NCI-H1417 (cell line): ENCODE measurements at places on chromosomes 2 and 18.

GRCh38 chr2:20224716-20225293 lies at the start of gene SDC1:
TSS of gene SDC1 (minus strand) at chr2:20225130. CDS start at chr2:20224867, 263 bp downstream.
- peak; percentile 79 for DNase-seq

DNA sequence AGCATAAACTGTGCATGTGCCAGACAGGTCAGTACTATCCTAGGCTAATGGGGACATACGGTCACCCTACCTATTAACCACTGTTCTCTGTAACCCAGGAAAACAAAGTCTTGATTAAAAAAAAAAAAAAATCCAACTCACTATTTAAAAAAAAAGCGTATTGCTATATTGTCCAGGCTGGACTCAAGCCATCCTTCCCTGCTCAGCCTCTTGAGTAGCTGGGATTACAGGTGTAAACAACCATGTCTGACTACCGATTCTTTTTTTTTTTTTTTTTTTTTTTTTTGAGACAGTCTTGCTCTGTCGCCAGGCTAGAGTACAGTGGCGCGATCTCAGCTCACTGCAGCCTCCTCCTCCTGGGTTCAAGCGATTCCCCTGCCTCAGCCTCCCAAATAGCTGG lies 11.6 kb downstream of the ATAD2B start:
- DNase-seq = no peak

- no peak for DNase-seq
These were observed 5.5 kb downstream of the DGKD start for GRCh38 chr2:233359823-233360222.

DNA sequence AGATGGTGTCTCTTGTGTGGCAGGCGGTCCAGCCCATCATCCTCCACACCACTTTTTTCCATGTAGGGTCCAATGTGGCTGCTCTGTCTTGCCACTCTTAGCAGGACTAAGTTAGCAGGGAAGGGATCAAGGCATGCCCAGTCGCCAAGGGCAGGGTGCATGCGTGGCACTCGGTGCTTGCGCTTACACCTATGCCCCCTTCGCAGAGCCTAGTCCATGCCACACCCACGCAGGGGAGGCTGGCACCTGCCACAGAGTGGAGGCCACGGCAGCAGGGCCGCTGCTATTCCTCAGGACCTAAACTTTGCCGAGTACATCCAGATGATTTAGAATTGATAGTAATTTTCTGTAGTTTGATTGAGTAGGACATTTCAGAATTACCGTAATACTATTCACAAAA lies 59.5 kb downstream of the RALBP1 start:
- DNase-seq = no peak

- DNase-seq = no peak
These were observed 169.6 kb upstream of the EPHA4 start for GRCh38 chr2:221741496-221742211.

- no peak for DNase-seq
These were observed 27.7 kb downstream of the TMEM182 start for GRCh38 chr2:102789349-102790090.

DNA sequence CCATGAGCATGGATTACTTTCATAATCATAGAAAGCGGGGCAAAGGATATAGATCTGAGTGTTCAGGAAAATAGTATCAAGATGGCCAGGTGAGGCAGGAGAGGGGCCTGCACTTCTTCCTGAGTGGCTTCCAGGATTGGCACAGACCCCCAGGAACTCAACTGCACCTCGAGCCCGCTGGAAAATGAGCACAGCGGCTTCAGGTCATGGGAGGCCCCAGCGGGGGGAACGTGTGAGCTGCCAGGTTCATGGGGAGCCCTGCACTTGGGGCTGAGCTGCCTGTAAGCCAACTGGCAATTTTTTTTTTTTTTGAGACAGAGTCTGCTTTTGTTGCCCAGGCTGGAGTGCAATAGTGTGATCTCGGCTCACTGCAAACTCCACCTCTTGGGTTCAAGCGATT lies 81.5 kb upstream of the ODC1 start:
- DNase-seq = no peak

GRCh38 chr2:159557437-159558034 lies 58.8 kb downstream of the BAZ2B start:
- DNase-seq = no peak

- no peak for DNase-seq
These were observed 89.2 kb upstream of the PELI1 start for GRCh38 chr2:64233376-64233922.

- DNase-seq = no peak
These were observed 149.7 kb downstream of the ST6GAL2 start for GRCh38 chr2:106736221-106736620.

- no peak for DNase-seq
These were observed 192.7 kb upstream of the ITGA4 start for GRCh38 chr2:181264441-181264840.

- no peak for DNase-seq
These were observed 59.4 kb downstream of the LIPG start for GRCh38 chr18:49621301-49621700.

DNA sequence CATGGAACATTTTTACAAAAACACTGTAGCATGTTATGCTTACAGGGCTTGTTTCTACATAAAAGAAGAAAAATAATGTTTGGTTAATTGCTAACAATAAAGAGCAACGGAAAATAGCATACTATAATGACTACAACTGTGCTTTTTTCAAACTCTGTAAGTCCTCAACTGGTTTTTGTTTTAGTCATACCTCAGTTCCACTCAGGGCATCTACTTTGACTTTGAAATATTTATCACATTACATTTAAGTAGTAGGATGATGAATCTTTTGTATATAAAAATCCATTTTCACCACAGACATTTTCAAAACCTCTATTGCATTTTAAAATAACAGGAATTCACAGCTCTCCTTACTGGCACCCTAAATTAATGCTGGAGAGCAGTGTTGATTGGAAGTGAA lies 8.3 kb downstream of the SATB2 start:
- DNase-seq = no peak

- no peak for DNase-seq
These were observed 330.7 kb downstream of the AGPS start for GRCh38 chr2:177723235-177723634.

DNA sequence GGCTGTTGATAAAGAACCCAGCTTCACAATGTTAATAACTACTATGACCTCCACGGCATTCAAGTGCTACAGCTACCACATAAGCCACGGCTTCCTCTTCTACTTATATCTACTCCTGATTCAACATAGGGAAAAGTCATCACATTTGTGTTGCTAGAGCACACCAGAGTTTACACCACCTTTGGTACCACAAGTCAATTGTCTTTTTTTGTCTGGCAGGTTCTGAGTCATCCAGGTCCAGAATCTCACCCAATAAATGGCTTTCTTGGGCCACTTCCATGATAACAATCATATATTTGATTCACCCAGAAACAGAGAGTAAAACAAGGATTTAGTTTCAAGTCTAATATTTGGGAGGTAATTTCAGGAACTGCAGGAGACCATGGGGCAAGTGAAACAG lies 480.2 kb downstream of the TMX3 start:
- no peak for DNase-seq

- no peak for DNase-seq
These were observed 21.6 kb upstream of the AGFG1 start for GRCh38 chr2:227450311-227450841.

DNA sequence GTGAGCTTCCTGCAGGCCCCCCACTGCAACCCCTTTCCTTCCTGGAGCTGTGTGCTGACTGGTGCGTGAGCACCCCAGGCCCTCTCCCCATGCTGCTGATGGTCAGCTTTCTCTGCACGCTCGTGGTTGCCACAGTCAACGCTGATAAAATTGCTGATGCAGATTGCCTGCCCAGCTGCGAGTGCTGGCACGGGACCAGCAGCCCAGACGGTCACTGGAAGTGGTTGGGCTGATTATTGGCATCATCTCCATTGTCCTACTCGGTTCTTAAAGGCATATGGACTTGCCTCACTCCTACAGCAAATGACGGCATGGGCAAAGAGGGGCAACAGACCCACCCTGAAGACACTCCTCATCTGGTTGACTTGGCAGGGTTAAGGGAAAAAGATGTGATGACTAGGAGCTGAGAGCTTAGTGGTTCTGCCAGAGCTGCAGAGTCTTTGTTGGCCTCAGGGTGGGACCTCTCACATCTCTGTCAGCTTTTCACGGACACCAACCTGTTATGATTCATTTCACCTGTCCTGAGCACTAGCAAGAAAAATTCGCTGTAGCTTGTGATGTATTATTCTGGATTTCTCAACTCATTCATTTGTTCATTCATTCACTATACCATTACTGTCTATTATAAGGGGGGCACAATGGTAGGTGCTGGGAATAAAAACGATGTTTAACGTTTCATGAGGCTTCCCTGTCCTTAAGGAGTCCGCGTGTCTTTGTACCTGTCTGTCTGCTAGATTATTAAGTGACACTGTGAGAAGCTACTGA lies 38.4 kb downstream of the PAX8 start:
- peak; percentile 3 for DNase-seq

DNA sequence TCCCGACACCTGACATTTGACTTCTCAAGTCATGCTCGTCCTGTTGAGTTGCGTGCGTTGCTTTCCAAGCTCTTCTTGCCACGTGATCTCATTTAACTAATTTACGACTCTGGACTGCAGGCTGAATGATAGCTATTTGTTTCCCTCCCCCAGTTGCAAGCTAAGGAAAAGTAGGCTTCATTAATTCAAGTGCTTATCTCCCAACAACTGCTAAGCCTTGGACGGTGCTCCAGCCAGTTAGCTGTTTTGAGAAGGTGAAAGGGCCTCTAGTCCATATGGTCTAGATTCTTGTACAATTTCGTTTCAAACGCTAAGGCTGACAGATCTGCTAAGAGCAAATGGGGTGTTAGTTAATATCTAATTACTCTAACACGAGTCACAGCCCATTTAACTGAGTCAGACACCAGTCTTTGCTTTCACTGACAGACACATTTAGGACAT lies 21.1 kb downstream of the GPR45 start:
- DNase-seq = no peak

DNA sequence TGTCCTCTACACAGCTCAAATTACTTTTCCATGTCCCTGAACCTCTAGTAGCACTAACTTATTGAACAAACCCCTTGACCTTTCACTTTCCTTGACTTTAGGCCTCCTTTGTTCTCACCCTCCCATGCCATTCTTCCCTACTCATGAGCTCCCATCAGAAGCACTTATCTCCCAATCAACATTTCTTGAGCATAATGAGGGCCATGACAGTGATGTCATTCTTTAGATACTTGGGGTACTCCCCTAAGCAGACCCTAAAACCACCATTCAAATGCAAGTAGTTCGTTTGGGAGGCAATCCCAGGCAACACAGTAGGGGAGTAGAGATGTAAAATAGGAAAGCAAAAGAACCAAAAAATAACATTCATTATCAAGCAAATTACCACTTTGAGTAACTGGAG lies 115.9 kb upstream of the ARHGAP28 start:
- DNase-seq = no peak

DNA sequence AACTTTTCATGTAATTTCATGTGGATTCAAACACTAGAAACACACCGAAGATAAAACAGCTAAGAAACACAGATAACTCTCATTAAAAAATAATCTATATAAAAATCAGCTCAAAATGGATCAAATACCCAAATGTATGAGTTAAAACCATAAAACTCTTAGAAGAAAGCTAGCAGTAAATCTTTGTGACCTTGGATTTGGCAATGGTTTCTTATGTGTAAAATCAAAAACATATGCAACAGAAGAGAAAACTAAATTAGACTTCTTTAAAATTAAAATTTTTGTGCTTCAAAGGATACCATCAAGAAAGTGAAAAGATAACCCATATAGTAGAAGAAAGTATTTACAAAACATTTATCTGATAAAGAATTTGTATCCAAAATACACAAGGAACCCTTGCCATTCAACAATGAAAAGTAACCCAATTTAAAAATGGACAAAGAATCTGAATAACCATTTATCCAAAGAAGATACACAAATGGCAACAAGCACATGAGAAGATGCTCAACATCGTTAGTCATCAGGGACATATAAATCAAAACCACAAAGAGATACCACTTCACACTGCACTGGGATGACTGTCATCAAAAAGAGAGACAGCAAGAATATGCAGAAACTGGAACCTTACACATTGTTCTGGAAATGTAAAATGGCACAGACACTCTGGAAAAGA lies 27.5 kb downstream of the GAREM1 start:
- DNase-seq = no peak

DNA sequence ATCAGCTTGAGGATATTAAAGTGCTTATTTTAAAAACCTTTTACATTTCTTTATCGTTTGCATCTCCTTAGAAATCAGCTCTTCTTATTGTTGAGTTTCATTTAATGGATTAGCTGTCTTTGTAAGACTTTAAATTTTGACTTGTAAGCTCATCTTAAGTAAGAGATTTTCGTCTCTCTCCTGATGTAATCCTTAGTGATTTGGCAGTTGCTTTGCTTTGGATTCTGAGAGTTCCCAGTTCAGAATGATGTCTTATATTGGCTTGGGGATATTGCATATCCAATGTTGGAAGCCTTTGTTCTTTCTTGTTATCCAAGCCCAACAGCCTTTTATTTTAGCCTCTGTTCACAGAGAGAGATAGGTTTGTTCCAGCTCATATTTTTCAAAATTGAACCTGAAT lies 212.1 kb downstream of the ARL6IP6 start:
- no peak for DNase-seq
